A375 (cell line): ENCODE measurements at places on chromosomes 3 and 15. TPM values are rescaled to one million over a fixed set of nuclear protein-coding genes. Genes with fewer than 3 reads are reported as not detected.

Gene ZCWPW2
- 0.29 TPM in 1 of 2 replicates, not detected in the other for total RNA-seq

Gene PIGZ
- 0.29 and 2.8 TPM in 2 replicates for total RNA-seq

Gene LRRC49
- total RNA-seq = 9.9 and 17.5 TPM in 2 replicates

Gene ERC2
- total RNA-seq = 0.53 and 0.61 TPM in 2 replicates
